Natural killer cell treated with Interleukin-12 subunit alpha and Interleukin-12 subunit beta and Interleukin-15 and Interleukin-18, amount 100 ng/mL, for 72 hours (primary cell): ENCODE measurements at places on chromosomes 7 and 10. TPM values are rescaled to one million over a fixed set of nuclear protein-coding genes. Genes with fewer than 3 reads are reported as not detected.

Gene CACNB2
- total RNA-seq = not detected

Gene AQP1
- total RNA-seq = 0.14 TPM

Gene CPN1
- total RNA-seq = not detected

Gene SPDYE16
- 0.76 TPM for total RNA-seq

Gene ODAD2
- not detected for total RNA-seq

Gene AOC1
- total RNA-seq = not detected

Gene AMPH
- total RNA-seq = not detected

Gene ATG9B
- 2.7 TPM for total RNA-seq

Gene GLI3
- total RNA-seq = 1.1 TPM

Gene AZGP1
- total RNA-seq = not detected

Gene GRID2IP
- total RNA-seq = 0.29 TPM

Gene ITPRID1
- total RNA-seq = not detected

Gene CALY
- not detected for total RNA-seq

Gene ABCB4
- total RNA-seq = 0.20 TPM

Gene ADIRF
- total RNA-seq = not detected

Gene KAZALD1
- total RNA-seq = 1.9 TPM

Gene ZNF25
- 10.5 TPM for total RNA-seq

Gene WEE2
- not detected for total RNA-seq

Gene IFIT1B
- not detected for total RNA-seq
